ENCODE measurements at places on chromosomes 4 and X.

- no peak for DNase-seq
Measured at GRCh38 chr4:85580489-85580888, 105.5 kb downstream of the ARHGAP24 start.

DNA sequence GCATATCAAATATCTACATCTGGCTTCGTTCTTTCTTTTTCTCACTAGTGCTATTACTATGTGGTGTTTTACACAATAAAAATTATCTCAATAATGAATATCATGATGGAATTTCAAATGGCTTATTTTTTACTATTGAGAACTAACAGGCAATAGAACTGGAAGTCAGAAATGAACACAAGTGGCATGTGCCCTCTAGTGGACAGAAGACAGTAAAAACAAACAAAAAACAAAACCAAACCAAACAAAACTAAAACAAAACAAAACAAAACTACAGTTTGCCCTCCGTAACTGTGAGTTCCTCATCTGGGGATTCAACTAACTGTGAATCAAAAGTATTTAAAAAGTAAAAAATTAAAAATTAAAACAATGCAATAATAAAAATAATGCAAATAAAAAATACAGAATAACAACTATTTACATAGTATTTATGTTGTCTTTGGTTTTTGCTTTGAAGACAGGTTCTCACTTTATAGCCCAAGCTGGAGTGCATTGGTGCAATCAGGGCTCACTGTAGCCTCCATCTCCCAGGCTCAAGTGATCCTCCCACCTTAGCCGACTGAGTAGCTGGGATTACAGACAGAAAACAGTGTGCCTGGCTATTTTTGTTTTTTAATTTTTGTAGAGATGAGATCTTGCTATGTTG lies 195.6 kb upstream of the TACR3 start:
- no peak for DNase-seq

DNA sequence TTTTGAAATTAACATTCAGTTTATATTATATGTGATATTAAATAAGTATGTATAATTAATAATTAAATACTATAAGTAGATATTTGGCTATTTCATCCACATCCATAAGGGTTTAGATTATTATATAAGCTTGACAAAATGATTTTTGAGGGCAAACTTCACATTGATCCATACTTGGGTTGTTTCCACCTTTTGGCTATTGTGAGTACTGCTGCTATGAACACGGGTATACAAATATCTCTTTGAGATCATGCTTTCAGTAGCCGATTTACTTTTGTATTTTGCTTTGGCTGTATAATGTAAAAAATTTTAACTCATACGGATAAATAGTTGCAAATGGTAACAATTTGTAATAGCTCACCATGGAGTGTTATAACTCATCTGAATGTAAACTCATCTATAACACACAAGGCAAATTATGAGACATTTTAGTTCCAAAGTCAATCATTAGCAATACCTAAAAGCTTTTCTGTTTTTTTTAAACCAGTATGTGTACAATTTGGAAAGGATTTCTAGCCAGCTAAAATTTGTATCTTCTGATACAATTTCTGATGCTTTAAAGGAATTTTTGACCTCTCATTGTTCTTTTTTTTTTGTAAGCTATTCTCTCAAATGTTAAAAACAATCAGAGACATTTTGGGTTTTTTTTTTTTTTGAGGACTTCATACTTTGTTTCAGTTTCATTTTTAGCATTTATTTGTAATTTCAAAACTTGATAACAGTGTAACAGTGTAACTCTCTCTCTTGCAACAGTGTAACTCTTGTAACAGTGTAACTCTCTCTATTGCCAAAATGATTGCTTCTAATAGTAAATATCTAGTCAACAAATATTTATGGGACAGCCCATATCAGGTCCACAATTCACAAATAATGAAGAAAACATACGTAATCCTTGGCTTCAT lies 51.8 kb upstream of the ARX start:
- no peak for DNase-seq

DNA sequence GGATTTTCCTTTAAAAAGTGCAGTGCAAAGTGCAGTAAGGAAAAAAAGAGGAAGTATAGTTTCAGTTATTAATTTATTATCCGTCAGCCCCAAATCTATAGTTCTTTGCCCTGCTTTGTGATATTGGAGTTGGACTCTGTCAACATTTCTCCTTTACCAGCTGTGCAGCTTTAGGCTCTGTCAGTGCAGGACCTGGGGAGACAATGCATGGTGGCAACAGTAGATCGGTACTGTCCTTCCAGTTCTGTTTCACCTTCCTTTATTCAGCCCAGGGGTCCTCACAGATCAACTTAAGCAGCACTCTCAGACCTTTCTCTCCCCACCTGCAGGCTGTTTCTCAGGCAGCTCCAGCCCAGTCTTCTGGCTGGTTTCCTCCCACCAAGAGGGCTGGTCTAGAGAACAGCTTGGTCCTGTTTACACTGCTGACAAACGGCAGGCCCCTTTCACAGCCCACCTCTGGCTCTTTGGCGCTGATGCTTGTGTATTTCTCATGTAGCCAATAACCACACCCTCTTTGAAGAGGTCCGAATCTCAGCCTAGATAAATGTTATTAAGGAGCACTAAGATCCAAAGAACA lies 71.6 kb downstream of the MCUB start:
- DNase-seq: no peak

GRCh38 chr4:110075891-110076290 lies 122.5 kb downstream of the ELOVL6 start:
- DNase-seq: no peak

DNA sequence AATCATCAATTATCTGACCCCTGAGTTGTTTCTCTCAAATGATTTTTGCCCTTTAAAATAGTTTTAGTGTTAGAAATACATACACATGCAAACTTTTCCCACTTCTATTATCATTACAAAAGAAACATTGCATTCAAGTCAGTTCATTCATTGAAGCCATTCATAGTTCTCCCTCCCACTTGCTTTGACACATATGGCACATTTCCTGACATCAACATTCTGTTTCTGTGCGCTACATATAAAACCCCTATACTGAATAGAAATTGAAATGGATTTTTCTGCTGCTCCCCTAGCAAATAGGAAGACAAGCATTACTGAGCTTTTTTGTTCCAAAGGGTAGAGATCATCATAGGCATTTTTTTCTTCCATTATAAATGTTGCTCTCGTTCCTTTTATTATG lies 497.9 kb upstream of the PCDH10 start:
- DNase-seq: no peak

- DNase-seq: no peak
Measured at GRCh38 chr4:166977596-166977995, 256.7 kb downstream of the SPOCK3 start.

- DNase-seq: no peak
Measured at GRCh38 chrX:132622130-132622529, 133.3 kb upstream of the MBNL3 start.

- no peak for DNase-seq
Measured at GRCh38 chr4:147560625-147561024, 56.6 kb upstream of the TMEM184C start.

GRCh38 chr4:145216535-145216934 lies 36.1 kb upstream of the OTUD4 start:
- DNase-seq: no peak

- DNase-seq: no peak
Measured at GRCh38 chr4:84907145-84907544, 59.3 kb downstream of the WDFY3 start.

DNA sequence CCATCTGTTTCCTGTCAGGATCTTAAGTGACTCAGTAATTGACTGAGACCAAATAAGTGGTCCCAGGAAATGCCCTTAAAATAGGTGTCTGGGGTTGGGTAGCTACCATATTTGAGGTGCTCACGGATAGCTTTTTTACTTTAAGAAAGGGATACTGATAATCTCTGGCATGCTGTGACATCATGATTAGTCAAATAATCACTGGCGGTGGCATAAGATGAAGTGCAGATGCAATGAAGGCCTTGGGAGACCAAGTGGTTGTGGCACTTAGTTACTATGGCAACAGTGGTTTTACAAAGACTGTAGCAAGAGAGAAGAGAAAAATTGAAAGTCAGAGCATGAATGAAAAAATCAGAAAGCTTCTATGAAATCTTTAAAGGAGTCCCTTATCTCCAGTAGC lies 114.5 kb upstream of the SLIT2 start:
- DNase-seq: no peak

DNA sequence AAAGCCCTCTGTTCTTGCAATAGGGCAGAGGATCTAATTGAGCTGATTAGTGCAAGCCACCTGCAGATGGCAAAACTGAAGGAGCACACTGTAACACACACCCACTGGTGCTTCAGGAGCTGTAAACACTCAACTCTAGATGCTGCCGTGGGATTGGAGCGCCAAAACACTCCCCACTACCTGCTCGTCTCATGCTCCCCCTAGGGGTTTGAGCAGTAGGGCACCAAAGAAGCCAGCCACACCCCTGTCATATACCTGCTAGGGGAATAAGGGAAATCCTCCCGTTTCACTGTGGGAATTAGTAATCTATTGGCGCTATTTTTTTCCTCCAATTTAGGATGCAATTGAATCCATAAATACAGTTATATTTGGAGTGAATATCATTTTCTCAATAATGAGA lies 360.2 kb downstream of the GLUD2 start:
- no peak for DNase-seq

GRCh38 chr4:102139132-102139573 lies 206.1 kb downstream of the SLC39A8 start:
- DNase-seq: no peak

DNA sequence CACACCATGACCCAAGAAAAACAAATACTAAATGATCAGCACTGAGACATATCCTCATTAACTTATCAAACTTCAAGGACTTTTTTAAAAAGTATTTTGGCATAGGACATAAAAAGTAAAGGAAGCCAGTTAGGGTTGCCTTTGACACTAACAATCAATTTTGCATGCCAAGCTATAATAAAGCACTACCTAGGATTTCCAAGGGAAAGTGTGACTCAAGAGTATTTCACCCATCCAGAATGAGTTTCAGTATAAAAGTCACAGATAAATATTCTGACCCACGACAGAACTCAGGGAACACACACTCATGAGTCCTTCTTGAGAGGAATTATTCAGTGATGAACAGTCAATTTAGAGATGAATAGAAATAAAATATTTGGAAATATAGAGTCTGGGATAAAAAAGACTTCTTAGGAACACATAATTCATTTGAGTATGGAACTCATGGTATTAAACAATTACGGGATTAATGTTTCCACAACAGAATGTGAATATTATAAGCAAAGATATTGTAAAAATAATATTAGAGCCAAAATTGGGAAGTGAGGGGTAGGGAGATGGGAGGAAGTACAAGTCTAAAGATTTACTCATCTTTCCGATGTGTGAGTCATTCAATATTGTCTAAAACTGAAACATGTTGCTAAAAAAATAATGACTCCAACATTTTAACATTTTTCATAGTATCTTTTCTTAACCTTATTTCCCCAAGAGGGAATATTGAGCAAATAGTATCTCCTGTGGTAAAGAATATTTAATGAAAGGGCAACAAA lies 143.5 kb upstream of the LNX1 start:
- DNase-seq: no peak

DNA sequence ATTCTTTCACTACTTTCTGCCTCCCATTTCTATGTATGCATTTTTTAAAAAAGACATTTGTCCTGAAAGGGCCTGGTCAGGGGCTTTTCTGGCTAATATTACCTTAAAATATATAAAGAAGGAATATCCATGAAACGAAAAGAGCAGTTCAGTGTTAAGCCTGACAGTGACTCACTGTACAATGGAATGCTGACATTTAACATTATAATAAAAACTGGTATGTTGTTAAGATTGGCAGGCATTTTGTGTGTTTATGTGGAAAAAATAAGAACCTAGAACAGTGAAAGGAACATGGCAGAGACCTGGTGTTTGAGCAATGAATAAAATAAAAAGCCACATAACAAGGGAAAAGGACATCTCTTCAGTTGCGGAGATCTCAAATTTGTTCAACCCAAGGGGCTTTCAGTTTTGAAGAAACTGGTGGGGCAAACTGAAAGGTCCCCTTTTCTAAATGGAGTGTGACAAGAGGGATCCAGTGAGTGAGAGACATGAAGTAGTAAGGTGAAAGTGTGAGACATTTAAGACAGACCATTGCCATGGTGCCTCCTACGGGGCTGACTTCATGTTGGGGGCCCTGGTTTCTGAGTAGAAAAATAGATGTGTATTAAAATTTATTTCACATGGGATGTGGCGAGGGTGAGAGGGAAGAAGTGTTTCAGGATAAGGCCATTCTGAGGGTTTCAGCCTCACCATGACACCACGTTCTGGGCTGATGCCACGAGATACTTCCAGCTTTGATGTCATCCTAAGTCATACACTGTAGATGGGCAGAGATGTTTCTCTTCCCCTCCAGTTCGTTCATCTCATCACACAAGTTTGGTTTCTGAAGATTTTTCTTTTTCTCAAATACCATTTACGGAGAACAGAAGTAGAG lies 324.9 kb downstream of the PPP3CA start:
- DNase-seq: no peak

GRCh38 chr4:127080141-127080540 lies 552.6 kb upstream of the INTU start:
- DNase-seq: no peak

DNA sequence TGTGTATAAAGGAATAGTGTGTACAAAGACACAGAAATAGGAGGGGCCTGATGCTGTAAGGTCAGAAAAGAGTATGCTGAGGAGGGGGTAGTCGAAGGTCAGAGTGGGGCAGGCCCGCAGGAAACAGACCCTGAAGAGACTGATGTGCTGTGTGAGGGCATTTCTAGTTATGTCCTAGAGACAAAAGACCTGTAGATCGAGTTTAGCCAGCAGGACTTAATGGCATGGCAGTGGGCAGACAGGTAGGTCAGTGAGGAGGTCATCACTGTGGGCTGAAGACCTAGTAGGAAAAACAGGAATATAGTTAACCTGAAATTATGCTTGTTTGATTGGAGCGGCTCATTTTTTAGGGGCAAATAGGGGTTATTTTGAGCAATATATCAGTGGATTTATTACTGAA lies 57.1 kb downstream of the KIAA0232 start:
- DNase-seq: no peak

DNA sequence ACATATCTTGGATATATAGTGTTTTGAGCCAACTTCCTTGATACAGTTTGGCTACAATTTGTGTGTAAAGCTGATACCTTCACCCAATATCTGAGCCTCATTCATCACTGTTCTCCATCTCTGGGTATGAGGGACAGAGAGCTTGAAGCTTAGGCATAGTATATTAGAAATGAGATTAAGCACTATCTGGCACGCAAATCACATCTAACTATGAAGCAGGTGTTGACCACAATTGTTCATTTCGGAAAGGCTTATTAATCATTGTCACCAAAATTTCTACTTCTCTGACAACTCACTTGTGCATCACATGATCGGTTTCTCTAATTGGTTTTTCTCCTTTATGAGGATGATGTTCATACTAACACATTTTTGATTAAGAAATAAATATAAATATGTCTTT lies 2.1 kb upstream of the POF1B start:
- DNase-seq: no peak

- no peak for DNase-seq
Measured at GRCh38 chr4:184442314-184442635, 32.1 kb downstream of the IRF2 start.

GRCh38 chr4:86159216-86159615 lies 200.6 kb downstream of the MAPK10 start:
- no peak for DNase-seq

- no peak for DNase-seq
Measured at GRCh38 chr4:153785910-153786721, 2.8 kb downstream of the SFRP2 start.
